Activated CD4-positive, alpha-beta T cell treated with anti-CD3 and anti-CD28 coated beads, Interleukin-2, amount 10 ng/mL, durations not matched to agents 7 days and 5 days (primary cell): ENCODE measurements at places on chromosomes 5 and 9. TPM values are rescaled to one million over a fixed set of nuclear protein-coding genes. Genes with fewer than 3 reads are reported as not detected.
A peak's percentile ranks its signal among the peaks of the same experiment; 100 is the strongest.

CD14 gene
- 0.37 TPM for total RNA-seq

PSAT1 gene
- 71.3 TPM for total RNA-seq

ZFR gene
- total RNA-seq = 46.6 TPM

CARTPT gene
- total RNA-seq = not detected

- DNase-seq = no peak
Measured at GRCh38 chr5:136076881-136077445, 48.2 kb downstream of the TGFBI start.

- DNase-seq = no peak
Measured at GRCh38 chr9:112858625-112859147, 32.0 kb downstream of the SLC46A2 start.

DNA sequence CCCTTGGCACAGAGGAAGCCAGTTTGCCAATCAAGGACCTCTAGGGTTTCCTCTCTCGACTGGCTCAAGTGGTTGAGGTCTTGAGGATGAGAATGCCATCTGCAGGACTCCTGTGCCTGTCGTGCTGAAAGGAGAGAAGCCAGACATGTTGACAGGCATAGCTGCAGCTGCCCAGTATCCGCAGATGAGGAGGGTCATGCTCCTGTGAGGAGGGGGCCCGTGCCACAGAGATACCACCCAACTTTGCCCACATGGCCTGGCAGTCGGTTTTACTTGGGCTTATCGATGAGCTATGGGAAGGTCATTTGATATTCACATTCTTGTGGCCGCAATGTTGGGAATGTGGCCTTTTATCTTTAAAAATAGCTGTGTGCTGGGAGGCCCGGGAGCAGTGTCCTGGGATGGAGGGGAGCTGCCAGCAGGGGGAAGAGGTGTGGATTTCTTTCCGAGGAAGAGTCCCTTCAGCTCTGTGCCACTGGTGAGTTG lies 17.4 kb downstream of the FRMPD1 start:
- no peak for DNase-seq

DNA sequence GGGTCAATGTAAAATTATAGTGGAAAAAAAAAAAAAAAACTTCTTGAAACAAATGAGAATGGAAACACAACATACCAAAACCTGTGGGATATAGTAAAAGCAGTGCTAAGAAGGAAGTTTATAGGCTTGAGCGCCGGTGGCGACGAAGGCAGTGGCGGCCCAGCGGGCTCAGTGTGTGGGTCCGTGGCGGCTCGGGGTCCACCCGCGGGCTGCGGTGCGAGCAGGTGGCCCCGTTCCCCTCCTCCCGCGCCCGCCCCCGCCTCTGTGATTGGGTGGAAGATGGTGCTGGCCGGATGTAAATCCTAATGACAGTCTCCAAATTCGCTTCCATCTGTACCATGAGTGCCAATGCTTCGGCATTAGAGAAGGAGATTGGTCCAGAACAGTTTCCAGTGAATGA lies 57.5 kb upstream of the TLX3 start:
- no peak for DNase-seq

- DNase-seq = peak; percentile 82
Measured at GRCh38 chr5:132456296-132456986, 34.1 kb downstream of the IRF1 start.

DNA sequence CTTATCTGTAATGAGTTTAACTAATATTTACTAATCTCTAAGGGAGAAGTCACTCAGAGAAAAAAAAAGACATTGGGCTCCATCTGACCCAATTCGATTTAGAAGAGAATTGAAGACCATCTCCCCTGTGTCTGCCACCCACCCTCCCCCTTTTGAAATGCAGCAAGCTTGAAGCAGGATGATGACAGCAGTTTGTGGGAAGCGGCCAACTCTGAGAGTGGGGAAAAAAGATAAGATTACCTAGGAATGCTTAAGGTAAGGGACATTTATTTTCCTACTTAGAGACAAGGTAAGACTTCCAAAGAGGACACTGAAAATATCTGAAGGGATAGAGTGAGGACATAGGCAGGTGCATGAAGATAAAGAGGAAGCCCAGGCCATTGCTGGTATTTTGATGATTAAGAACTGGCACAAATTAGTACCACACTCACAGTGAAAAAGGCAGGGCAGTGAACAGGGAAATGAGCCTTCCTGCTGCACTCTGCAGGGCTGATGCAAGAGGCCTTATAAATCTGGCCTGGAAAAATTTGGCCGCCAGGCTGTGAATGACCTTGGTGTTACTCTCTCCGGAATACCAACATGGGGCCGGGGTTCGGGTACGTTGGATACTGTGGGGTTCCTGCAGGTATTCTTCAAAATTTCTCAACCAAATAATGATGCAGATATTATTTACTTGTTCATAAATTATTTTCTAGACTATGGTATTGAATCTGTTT lies 42.3 kb downstream of the HTR1A start:
- no peak for DNase-seq

DNA sequence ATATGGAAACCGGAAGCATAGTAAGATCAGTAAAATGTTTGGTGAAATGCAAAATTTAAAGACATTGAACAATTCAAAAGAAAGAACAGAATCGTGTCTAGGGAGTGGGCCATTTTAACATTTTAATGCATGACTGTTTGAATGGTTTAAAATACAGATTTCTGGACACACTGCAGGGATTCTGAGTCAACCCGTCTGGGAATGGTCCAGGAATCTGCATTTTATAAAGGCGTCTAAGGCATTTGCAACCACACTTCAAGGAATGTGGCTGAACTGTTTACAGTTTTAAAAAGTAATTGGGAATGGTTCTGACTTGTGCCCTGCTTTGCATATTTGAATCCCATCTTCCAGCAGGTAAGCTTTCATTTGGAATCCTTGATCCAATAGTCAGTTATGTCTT lies 811.7 kb upstream of the WWC1 start:
- DNase-seq = no peak

DNA sequence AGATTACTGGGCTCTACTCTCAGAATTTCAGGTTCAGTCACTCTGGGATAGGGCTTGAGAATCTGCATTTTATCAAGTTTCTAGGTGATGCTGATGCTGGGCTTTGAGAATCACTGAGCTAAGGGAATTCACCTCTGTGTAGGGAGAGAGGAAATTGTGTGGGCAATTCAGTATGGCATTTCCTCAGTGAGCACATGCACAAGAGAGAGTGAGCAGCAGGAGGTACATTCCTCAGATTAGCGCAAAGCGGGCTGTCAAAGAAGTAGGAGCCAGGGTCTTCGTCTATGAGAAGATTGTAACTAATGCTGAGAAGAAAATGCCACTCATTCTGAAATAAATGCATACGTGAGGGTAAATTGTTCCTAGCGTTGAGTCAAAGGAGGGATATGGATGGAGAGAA lies 175.9 kb downstream of the KIF4B start:
- no peak for DNase-seq

DNA sequence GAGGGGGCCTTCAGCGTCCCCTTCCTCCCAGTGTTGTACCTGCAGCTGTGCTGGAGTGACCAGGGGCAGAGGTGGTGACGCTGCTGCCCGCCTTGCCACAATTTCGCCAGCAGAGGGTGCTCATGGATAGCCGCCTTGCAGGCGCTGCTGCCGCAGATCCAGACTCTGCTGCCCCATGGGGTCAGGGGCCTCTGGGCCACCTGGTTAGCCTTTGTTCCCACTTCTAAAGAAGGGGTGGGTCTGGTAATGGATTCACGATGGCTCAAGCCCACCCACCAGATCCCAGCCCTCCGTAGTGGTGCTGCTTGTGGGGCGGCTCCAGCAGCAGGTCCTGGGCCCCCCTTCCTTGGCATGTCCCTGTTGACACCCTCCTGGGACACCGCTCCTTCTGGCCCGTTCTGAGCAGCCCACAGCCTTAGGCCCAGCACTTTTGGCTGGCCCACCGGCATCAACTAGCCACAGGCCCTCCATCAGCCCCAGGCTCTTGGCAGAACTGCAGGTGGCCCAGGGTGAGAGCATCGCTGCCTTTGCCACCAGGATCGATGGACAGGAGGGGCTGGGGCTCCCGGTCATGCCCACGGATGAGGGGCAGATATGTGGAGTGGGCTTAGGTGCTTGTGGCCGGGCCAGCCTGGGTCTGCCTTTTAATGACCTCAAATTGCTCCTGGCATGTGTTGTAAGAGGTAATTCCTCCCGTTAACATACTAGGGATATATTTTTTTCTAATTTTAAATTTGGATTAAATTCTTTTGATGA lies 57.2 kb downstream of the COL5A1 start:
- DNase-seq = peak; percentile 52
